ENCODE measurements at places on chromosomes 1 and 21. TPM values are rescaled to one million over a fixed set of nuclear protein-coding genes. Genes with fewer than 3 reads are reported as not detected.

Gene SPRR5
- not detected for total RNA-seq

Gene SLC45A3
- 8.6 TPM for total RNA-seq

Gene NR5A2
- 8.1 TPM for total RNA-seq

Gene PDZK1IP1
- total RNA-seq: 41.2 TPM

Gene HPDL
- total RNA-seq: not detected

Gene AXDND1
- total RNA-seq: not detected

Gene CALML6
- total RNA-seq: 0.90 TPM

Gene VASH2
- 1.9 TPM for total RNA-seq

Gene ANKRD65
- total RNA-seq: 21.5 TPM

Data from upper lobe of right lung (tissue), 1 donor.